ENCODE measurements at places on chromosomes 5 and 9.

DNA sequence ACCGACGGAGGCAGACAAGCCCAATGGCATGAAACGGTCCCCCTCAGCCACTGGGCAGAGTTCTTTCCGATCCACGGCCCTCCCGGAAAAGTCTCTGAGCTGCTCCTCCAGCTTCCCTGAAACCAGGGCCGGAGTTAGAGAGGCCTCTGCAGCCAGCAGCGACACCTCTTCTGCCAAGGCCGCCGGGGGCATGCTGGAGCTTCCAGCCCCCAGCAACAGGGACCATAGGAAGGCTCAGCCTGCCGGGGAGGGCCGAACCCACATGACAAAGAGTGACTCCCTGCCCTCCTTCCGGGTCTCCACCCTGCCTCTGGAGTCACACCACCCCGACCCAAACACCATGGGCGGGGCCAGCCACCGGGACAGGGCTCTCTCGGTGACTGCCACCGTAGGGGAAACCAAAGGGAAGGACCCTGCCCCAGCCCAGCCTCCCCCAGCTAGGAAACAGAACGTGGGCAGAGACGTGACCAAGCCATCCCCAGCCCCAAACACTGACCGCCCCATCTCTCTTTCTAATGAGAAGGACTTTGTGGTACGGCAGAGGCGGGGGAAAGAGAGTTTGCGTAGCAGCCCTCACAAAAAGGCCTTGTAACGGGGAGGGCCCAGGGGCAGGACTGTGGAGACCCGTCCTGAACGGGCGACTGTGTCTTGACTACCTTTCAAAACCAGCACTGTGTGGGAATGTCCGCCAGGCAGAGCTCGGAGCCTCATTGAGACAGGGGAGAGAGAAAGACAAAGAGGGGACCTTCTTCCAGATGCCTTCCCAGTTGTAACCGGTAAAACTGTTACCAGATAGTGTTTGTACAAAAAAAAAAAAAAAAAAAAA, 29.9 kb downstream of the CD180 start:
- peak; percentile 37 for DNase-seq

DNA sequence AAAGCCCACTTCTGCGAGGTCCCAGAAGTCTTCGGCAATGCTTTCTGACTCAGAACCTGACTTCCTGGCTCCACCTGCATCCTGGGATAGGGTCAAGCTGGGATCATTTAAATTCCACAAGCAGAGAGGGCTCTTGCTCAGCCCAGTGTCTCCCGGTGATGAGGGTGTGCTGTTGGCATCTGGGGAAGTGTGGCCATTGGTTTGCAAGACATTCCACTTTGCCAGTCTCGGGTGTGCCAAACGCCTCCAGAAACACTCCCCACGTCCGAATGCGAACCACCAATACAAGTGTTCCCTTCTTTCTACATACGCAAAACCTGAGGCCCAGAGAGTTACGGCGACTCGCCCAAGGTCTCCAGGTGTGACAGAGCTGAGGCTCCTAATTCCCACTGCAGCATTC, 43.1 kb upstream of the FCN2 start:
- DNase-seq = no peak

DNA sequence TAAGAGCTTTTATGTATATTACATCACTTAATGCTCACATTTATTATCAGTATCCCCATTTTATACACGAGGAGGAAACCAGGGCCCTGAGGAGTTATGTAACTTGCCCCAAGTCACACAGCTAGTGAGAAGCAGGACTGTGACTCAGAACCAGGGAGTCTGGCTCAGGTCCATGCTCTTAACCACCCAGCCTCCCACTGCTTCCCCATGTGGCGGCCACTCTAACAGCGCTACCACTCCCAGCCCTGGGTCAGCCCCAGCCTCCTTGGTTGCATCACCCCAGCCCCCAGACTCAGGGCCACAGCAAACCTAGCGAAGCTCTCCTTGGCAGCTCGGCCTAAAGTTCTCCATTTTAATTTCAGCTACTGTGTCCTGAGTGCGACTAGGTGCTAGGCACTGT, 159.1 kb downstream of the PAX5 start:
- DNase-seq = no peak

DNA sequence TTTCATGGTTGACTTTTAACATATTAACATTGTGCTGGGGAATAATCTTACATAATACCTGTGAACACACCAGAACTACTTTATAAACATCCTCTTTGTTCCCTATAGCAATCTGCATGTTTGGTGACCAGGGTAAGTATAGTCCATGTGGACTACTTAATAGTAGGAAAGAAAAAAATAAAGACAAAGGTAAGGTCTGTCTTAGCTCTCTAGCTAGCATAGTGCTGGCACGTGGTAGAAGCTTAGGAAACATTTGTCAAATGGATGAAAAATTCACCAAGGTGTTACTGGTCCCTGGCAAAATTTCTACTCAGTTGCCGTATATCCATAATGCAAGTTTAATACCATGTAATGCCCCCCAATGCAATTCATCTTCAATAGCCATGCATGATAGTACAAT, 78.6 kb upstream of the ABCA1 start:
- DNase-seq = no peak

DNA sequence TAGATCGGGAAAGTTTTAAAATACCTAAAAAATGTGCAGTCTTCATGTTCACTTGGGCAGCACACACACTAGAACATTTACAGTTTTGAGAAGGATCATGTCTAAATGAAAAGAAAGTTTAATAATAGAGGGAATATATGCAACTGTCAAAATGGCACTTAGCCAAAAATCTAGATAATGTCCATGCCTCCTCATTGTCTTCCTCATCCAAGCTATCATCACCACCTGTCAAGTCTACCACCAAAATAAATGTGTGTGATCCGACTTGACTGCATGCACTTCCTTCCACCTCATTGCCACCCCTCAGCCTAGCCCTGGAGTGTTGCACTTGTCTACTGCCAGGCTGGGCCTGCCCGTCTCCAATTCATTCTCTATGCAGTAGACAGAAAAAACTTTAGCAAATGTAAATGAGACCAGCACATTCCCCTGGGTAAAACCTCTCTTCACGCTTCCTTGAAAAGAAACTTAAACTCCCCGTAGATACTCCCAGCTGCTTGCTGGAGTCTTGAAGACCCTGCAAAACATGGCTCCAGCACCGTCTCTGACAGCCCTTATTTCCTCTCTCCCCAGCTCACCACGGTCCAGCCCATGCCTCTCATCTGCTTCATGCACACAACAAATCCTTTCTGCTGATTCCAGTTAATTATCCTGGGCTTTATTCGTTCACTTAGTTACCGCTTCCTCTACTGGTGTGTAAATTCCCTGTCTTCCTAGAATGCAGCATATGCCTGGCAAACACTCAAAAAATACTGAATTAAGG, 66.9 kb downstream of the FANCC start:
- DNase-seq = no peak

- no peak for DNase-seq
Measured at GRCh38 chr5:101143526-101143925, 240.4 kb upstream of the ST8SIA4 start.

- DNase-seq = no peak
Measured at GRCh38 chr5:20972419-20972925, 984.5 kb upstream of the CDH18 start.

DNA sequence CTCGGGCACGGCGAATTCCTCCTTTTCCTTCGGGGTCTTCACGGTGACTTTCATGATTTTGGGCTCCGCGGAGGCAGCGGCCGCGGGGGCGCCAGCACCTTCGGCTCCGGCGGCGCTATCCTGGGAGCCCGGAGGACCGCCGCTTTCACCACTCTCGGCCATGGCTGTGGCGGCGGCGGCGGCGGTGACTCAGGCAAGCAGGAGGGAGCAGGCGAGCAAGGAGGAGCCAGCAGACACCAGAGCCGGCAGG, 315 bp downstream of the UBQLN1 start:
- no peak for DNase-seq

- DNase-seq = no peak
Measured at GRCh38 chr9:108854641-108855528, 901 bp downstream of the ACTL7B start.

Data from stimulated activated CD8-positive, alpha-beta memory T cell treated with anti-CD3 and anti-CD28 coated beads, Interleukin-4, amount 100 ng/mL, for 1 hour (primary cell).